CD14-positive monocyte (primary cell): ENCODE measurements at places on chromosomes 7 and 10.

DNA sequence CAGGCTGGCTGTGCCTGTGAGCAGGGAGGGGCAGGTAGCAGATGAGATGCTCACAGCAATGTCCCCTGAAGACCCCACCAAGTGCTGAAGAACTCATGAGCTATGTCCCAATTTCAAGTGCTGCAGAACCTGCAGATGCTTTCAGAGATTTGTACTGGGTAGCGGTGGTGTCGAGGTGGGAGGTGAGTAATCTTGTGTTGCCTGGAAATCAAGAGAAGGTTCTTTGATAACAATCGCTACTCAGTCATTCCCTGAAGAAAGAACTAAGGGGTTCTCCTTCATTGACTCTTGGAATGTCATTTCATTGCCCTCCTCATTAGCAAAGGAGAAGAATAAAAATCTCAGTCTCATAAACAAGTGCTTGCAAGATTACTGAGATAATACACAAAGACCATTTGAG lies 246.4 kb downstream of the EMX2 start:
- DNase-seq, result no peak

DNA sequence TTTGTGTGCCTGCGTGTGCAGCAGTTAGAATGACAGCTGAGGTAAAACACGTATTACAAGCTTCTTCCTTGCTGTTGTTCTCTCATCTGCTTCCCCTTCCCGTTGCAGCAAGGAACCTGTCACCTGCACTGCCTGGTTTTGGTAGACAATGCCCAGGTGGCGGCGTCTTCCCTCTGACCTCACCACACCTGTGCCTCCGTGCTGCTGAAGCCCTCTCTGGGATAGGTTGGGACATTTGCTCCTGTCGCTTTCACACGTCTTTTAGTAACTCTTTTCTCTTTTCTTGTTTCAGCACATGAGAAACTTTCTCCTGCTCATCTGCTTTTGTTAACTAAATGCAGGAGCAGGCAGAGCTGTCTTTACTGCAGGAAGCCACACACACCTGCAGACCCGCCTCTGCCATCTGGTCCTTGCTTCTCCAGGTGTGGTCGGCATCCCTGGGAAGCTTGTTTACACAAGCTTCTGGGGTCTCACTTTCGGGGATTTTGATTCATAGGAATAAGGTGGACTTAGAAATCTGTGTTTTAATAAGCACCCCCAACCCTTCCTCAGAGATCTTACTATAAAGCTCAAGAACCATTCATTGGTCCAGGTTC lies 60.7 kb upstream of the EXOC6 start:
- DNase-seq, result no peak

GRCh38 chr10:69901628-69902505 lies 100.2 kb downstream of the COL13A1 start:
- DNase-seq, result peak; percentile 9

- no peak for DNase-seq
Observed at GRCh38 chr7:139842401-139843210, 13.5 kb downstream of the TBXAS1 start.

GRCh38 chr7:19871102-19871501 lies 97.7 kb upstream of the TMEM196 start:
- DNase-seq, result no peak
